Cardiac muscle cell (in vitro differentiated cells and primary cell): ENCODE measurements at places on chromosomes 5 and 9. TPM values are rescaled to one million over a fixed set of nuclear protein-coding genes. Genes with fewer than 3 reads are reported as not detected.

WWC1 gene
- total RNA-seq: 8.6 and 9.7 TPM in 2 replicates

SEMA5A gene
- 14.6 and 16.6 TPM in 2 replicates for total RNA-seq

DNAJA1 gene
- total RNA-seq: 96.1 and 130 TPM in 2 replicates

LEAP2 gene
- 1.2 and 3.1 TPM in 2 replicates for total RNA-seq

BARX1 gene
- total RNA-seq: 0.24 TPM in 1 of 2 replicates, not detected in the other

RLN2 gene
- total RNA-seq: 0.92 TPM in 1 of 2 replicates, not detected in the other

- DNase-seq: peak; percentile 51
Observed at GRCh38 chr5:56481428-56482357, 248.6 kb upstream of the ANKRD55 start.

DNA sequence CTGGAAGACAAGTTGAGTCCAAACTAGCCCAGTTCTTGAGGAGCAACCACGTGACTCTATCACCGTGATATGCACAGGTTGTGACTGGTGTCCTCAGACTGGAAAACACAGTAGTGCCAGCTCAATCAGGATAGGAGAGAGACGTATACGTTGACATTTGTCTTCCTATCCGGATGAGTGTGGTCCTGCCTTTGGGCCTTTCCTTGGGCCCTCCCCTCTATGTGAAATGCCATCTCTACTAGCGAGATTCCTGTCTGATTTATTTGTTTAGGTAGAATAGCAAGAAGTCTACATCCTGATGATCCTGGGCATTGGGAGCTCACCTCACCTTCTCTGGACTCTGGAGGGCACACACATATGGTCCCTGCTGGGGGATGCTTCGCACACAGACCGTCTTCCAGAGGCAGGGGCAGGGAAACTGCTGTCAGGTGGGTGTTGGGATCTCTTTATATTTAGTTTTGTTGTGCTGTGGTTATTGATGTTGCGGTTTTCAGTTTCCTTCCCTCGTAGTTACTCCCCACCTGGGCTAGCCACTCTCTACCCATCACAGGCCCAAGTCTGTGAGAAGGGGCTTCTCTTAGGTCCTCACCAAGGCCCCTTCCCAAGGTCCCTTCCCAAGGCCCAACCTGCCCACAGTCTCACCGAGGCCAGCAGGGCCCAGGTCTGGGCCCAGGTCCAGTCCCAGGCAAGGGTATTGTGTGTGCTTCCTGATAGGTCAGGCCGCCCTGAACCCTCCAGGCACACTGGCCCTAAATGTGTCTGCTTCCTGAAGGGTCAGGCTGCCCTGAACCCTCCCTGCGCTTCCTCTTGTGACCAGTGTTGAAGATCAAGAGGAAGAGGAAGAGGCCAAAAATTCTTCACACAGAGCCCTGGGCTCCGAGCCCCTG, 19.0 kb upstream of the SPINK4 start:
- DNase-seq: no peak

GRCh38 chr9:69385581-69386033, 60.6 kb downstream of the ENTREP1 start:
- DNase-seq: no peak

DNA sequence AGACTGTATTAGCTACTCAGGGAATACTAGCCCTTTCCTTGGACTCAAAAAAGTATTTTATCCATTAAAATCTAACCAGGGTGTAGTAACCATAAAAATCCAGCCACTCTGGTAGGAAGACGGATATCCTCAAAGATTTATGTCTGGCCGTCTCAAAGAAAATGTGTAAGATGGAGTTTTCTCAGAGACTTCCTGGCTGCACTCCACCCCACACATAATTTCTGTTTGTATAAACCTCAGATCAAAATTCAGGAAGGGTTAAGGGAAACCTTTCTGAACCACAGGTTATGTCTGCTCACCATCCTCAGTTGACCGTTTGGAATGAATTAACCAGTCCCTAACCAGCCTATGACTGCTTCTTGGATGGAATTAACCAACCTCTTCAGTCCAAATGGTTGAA, 13.8 kb upstream of the SMIM23 start:
- no peak for DNase-seq

- no peak for DNase-seq
Observed at GRCh38 chr9:71352837-71353236, 231.4 kb upstream of the TRPM3 start.

GRCh38 chr9:89642789-89643188, 38.0 kb downstream of the GADD45G start:
- no peak for DNase-seq

DNA sequence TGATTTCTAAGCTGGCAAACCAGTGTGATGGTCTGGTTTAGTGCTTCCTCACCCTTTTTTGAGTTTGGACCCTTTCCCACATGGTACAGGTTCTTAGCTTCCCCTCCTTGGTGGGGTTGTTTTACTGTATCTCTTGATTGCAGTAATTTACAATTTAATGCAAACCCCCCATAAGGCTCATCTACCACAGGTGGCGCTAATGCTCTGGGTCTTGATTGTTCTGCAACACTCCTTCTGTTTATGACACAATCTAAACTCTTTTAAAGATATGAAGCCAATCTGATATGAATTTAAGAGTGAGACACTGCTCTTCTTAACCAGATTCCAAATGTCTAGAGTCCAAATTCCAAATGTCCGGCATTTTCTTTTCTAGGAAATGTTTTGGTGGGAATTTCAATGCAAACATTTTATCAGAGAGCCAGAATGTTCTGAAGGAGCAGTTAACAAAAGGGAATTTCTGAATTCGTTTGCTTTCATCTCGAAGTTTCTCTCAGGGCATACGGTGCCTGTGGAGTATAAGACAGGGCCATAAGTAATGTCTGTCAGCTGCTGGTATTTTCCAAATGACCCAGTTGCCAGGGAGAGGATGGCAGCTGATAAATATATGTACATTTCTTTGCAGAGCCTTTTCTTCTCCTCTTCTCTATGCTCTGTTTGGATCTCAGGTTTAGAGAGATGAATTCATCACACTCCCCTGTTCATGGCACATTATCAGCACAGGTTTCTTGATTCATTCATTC, 246.8 kb downstream of the ARHGAP26 start:
- DNase-seq: peak; percentile 57

GRCh38 chr5:169294621-169295020, 6.3 kb downstream of the SLIT3 start:
- DNase-seq: no peak
